ENCODE measurements at places on chromosomes 3 and 15. TPM values are rescaled to one million over a fixed set of nuclear protein-coding genes. Genes with fewer than 3 reads are reported as not detected.

The JMJD7 gene
- 48.6 TPM for total RNA-seq

The TMEM40 gene
- 63.3 TPM for total RNA-seq

The C3orf70 gene
- 19.0 TPM for total RNA-seq

The AKAP13 gene
- total RNA-seq, result 264 TPM

The IL5RA gene
- not detected for total RNA-seq

The HYKK gene
- total RNA-seq, result 12.5 TPM

The C3orf80 gene
- total RNA-seq, result 2.2 TPM

The CDHR4 gene
- total RNA-seq, result 0.62 TPM

The EXOSC7 gene
- total RNA-seq, result 62.1 TPM

The THUMPD3 gene
- 45.0 TPM for total RNA-seq

The TMEM212 gene
- total RNA-seq, result not detected

The CAMK2N2 gene
- not detected for total RNA-seq

The AMOTL2 gene
- 76.2 TPM for total RNA-seq

The PLSCR5 gene
- total RNA-seq, result not detected

The TMEM45A gene
- 9.2 TPM for total RNA-seq

The FANCD2OS gene
- not detected for total RNA-seq

The RTP4 gene
- total RNA-seq, result 10.6 TPM

The CXCR6 gene
- total RNA-seq, result 3.1 TPM

The SUSD5 gene
- total RNA-seq, result 2.1 TPM

The PTH1R gene
- 12.9 TPM for total RNA-seq

The PRTG gene
- total RNA-seq, result 3.7 TPM

The TMEM42 gene
- 13.1 TPM for total RNA-seq

The CAPN3 gene
- total RNA-seq, result 18.9 TPM

The FAM174B gene
- total RNA-seq, result 208 TPM

The CCDC9B gene
- 56.5 TPM for total RNA-seq

The SPATA12 gene
- total RNA-seq, result not detected

The TMEM44 gene
- total RNA-seq, result 19.9 TPM

The SENP5 gene
- total RNA-seq, result 44.0 TPM

The CLSTN2 gene
- 9.7 TPM for total RNA-seq

The TLNRD1 gene
- 15.1 TPM for total RNA-seq

The PRKAR2A gene
- total RNA-seq, result 43.6 TPM

The BDH1 gene
- total RNA-seq, result 69.4 TPM

The INSYN1 gene
- total RNA-seq, result 8.1 TPM

The CAV3 gene
- not detected for total RNA-seq

The FBXW12 gene
- 0.23 TPM for total RNA-seq

The FHIT gene
- 26.0 TPM for total RNA-seq

The SI gene
- total RNA-seq, result not detected

The RGMA gene
- total RNA-seq, result 6.4 TPM

The SLC35G2 gene
- total RNA-seq, result 4.0 TPM

The CHRNA7 gene
- total RNA-seq, result 8.3 TPM

The MAP6D1 gene
- total RNA-seq, result 2.1 TPM

The MUC20 gene
- 84.4 TPM for total RNA-seq

The ZCWPW2 gene
- total RNA-seq, result 1.7 TPM

The CTXN2 gene
- not detected for total RNA-seq

The HRG gene
- not detected for total RNA-seq

The CNTN6 gene
- 2.7 TPM for total RNA-seq

The THAP10 gene
- 3.8 TPM for total RNA-seq

The SRGAP3 gene
- total RNA-seq, result 51.2 TPM

The TF gene
- total RNA-seq, result 2.1 TPM

The GP9 gene
- total RNA-seq, result not detected

The SCG3 gene
- total RNA-seq, result 0.18 TPM

The PLCB2 gene
- 26.9 TPM for total RNA-seq

The KCNAB1 gene
- 9.1 TPM for total RNA-seq

The CD86 gene
- 3.0 TPM for total RNA-seq

The GASK1A gene
- 14.6 TPM for total RNA-seq

All from ureter (tissue), 1 donor.